ENCODE measurements at places on chromosomes 1 and 21.
A peak's percentile ranks its signal among the peaks of the same experiment; 100 is the strongest.

DNA sequence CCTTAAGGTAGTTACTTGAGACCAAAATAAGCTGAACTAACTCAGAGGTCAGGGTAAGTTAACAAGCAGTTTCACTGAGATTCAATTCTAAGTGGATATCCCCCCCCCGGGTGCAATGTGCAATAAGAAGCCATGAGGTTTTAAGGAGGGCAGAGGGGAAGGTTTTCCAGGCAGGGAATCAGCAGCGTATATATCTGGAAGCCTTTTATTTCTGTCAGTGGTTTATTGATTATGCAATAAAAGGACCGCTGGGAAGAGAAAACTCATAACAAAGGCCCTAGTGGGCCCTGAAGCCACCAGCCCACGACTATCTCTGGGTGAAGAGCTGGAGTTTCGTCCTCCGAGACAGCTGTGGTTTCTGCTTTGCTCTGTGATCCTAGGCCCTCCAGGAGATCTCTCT lies 53.1 kb upstream of the CTPS1 start:
- DNase-seq = no peak

GRCh38 chr1:230909974-230910754 lies 41.8 kb upstream of the C1orf198 start:
- DNase-seq = peak; percentile 47

DNA sequence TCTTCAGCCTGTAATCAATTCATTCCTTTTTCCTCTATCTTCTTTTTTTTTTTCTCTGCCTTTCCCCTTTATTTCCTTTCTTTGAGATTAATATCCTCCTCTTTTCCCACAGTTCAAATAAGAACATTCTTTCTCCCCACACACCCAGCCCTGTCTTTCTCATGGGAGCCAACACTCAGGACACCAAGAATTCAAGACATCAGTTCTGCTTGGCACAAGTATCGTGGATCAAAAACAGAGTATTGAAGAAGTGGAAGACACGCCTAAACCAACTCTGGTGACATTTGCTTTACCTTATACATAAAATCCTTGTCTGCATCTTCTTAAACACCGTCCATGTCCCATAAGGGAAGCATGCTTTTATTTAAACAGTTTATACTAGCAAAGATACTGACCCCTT lies 2.9 kb downstream of the CD1E start:
- DNase-seq = no peak

DNA sequence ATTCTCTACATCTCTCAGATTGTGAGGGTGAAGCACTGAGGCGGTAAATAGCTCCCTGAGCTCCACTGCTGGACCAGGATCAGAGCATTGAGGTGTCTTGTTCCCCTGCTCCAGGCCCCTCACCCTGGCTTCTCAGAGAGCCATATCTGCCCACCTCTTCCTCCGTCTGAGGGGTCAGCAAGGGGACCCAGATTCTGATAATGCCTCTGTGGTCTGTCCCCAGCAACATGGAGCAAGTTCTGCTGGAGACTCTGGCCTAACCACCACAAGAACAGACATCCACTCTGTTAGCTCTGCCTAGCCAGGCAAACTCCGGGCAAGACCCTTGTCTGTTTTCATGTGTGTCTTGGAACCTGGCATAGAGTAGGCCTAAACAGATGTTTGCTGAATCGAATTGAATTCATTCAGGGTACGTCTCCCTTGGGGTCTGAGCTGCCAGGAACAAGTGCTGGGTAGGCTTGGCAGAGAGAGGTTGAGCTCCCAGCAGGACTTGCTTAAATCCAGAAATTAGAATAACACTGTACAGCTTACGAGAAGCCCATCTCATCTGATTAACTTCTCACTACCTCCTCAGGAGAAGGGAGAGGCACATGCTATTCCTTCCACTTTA lies 2.3 kb downstream of the TRAF5 start:
- no peak for DNase-seq

DNA sequence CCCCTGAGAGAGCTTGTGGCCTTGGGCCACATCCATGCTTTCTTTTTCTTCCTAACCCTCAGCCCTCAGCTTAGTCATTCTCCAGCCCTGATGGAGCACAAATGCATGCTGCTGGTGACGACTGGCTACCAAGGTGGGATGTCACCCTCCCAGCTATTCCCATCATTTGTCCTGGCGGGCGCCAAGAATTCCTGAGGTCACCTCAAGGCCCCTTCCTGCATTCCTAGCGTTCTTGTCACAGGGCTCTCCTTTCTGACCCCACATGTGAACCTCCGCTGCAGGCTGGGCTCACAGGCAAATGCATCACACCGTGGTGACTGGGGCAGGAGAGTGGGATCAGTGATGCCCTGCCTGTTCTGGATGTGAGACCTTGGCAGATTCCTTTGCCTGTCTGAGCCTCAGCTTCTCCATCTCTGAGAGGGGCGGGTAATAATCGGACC lies 53.4 kb upstream of the IFFO2 start:
- DNase-seq = no peak

DNA sequence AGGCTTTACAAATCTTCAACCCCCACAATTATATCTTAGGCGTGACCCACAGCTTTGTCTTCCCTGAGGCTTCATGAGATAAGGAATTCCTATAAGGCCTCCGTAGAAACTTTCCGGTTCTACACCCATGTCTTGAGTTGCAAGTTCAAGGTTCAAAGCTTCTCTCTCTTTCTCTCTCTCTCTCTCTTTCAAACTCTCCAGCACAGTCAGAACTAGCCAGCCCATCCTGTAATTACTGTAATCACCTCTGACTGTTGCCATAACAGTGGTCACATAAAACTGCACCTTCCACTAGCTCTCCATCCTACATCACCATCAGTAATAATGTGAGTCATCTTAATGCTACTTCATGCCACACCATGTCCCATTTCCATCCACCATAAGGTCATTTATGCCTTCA lies 90.0 kb upstream of the NFASC start:
- no peak for DNase-seq

- DNase-seq = no peak
Measured at GRCh38 chr1:17683598-17683997, 71.5 kb upstream of the ACTL8 start.

GRCh38 chr1:220702733-220703270 lies 12.6 kb downstream of the C1orf115 start:
- DNase-seq = no peak

- no peak for DNase-seq
Measured at GRCh38 chr1:42860339-42861013, 14.1 kb downstream of the ZNF691 start.

GRCh38 chr1:76294482-76295194 lies 220.1 kb downstream of the ST6GALNAC3 start:
- no peak for DNase-seq

GRCh38 chr1:204493145-204493983 lies 1.2 kb downstream of the PIK3C2B start:
- DNase-seq = peak; percentile 85

DNA sequence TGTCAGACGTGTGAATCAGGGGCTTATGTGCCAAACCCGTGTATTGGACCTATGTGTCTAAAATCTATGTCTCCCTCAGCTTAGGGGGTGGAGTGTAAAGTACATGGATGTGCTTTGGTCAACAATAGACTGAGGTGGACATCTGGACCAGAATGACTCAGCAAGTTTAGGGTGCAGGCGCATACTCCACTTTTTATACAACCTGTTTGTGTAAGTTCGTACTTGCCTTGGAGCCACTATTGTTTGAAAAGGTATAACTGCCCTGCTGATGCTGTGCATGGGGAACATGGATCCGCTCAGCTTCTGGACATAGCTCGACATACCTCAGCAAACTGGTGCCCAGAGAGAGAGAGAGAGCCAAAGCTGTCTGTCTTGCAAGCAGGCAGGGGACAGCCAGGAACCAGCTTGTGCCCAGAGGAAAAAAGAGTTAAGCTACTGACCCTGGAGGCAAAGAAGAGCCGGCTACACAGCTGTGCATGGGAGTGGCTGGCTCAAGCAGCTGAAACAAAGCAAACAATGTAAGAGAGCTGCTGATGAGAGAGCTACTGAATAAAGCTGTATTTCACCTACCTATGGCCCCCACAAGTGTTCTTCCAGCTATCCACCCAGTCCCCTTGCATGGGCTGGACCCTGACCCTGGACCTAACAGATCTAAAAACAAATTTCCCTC lies 41.2 kb downstream of the GJA5 start:
- no peak for DNase-seq

DNA sequence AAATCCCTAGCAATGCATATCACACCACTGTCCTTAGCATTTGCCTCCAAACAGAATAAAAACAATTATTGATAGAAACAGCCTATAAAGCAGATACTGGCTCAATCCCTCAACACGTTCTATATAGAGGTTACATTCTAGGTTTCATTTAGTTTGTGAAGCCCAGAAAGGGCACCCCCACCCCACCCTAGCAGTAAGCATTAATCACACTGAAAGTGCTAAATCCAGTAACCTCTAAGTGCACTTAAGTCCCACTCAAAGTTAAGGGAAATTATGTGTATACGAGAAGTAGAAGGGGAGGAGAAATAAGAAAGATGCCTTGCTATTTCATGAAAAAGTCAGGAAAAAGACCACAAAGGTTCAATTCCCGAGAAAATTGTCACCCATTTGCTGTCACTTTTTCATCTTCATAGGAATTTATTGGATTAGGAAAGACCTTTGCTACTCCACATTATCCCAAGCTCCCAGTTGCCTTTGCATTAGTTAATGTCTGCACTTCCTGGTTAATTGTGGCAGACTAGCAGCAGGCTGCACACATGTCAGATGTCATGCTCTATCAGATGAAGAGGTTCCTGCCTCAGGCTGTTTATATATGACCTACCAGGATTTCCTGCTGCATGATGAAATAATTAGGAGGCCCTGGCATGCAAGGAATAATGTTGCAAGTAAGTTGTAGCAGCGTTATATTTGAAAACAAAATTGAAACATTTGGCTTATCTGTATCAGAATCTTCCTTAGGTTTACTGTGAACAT lies 54.5 kb upstream of the LHX8 start:
- DNase-seq = no peak

- DNase-seq = no peak
Measured at GRCh38 chr1:241627453-241628259, 12.5 kb downstream of the CHML start.

- no peak for DNase-seq
Measured at GRCh38 chr1:61070054-61070453, 12.3 kb upstream of the NFIA start.

GRCh38 chr1:182845379-182845778 lies 6.2 kb downstream of the DHX9 start:
- DNase-seq = no peak

GRCh38 chr1:221316491-221317056 lies 425.3 kb downstream of the DUSP10 start:
- no peak for DNase-seq

GRCh38 chr21:29384683-29385359 lies 86.1 kb downstream of the BACH1 start:
- no peak for DNase-seq

DNA sequence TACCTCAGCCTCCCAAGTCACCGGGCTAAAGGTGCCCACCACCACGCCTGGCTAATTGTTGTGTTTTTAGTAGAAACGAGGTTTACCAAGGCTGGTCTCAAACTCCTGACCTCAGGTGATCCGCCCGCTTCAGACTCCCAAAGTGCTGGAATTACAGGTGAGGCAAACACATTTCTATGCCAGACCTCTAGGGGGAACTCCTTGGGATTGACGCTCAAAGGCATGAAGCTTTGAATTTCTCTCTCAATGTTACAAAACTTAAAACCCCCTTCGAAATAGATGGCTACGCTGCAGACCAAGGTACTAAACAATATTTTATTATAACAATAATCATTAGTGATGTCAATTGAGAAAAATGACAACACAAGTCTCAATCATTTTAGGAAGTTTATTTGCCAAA lies 330.0 kb downstream of the SETD4 start:
- no peak for DNase-seq
